ENCODE measurements at places on chromosomes 12 and 14.

GRCh38 chr12:70645494-70646317, 8.5 kb upstream of the PTPRB start:
- DNase-seq = no peak

- no peak for DNase-seq
Observed at GRCh38 chr12:107377596-107378385, 284.4 kb upstream of the CRY1 start.

DNA sequence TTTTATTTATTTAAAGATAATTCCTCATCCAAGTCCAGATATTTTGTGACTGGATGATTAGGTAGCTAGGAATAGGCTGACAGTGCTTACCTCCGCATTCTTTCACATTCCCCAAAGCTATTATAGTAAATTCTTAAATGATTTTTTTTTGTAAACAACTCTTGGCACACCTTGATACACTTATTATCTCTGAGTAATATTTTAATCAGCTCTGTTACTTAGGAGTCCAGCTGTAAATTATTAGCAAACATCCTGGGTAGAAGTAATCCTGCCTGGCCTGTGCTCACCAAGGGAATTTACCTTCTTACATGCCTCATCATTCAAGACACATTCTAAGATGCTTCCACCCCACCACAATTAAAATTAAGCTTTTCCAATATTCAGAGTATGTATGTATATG, 186.1 kb downstream of the SLC2A13 start:
- no peak for DNase-seq

DNA sequence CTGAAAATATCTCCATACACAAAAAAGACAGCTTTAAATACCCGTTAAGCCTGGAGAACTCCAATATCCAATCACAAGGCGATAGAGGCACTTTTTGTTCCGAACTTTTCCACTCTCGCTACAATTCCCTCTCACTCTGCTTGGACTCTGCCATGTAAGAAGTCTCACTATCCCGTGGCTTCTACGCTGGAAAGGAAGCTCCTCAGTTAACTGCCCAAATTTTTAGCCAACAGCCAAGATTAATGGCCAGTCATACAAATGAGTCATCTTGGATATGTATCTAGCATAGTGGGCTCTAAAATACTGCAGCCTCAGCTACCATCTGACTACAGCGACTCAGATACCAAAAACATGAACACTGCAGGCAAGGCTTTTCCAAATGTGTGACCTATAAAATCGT, 45.5 kb upstream of the RERGL start:
- DNase-seq = no peak

DNA sequence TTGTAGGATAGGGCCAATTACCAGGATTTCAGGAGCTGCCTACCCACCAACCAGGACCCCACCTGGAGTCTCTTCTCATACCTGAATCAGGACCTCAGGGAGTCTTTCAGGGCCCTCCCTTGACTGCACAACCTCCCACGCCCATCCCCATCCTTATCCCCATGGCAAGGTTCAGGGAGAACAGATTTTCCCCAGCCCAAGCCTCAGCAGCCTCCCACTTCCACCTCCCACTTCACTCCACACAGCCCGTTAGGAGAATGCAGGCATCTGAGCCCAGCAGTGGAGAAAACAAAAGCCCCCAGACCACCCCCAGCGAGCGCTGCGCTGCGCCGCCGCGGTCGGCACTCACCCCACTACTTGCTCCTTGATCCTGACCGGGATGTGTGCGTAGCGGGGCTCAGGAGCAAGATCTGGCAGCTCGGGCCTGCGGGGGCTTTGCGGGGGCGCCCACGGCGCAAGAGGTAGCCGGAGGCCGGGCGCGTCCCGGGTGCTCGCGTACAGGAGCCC, 1.4 kb downstream of the B4GALNT1 start:
- no peak for DNase-seq

DNA sequence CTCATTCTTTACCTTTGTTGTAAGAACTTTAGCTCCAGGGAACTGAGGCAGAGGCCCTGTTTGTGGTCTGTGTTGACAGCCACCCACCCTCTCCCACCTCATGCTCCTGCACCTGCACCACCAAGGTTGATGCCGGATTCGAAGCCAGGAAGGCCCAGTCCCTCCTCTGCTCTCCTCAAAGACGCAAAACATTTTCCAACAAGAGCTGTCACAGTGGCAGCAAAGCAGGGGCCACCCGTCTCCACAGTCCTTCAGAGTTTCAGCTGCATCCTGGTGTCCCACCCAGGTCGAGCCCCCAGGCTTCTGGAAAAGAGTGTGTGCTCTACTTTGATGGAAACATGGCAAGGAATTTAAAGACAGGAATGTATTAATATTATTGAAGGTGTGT, 37.4 kb downstream of the MMAB start:
- no peak for DNase-seq

DNA sequence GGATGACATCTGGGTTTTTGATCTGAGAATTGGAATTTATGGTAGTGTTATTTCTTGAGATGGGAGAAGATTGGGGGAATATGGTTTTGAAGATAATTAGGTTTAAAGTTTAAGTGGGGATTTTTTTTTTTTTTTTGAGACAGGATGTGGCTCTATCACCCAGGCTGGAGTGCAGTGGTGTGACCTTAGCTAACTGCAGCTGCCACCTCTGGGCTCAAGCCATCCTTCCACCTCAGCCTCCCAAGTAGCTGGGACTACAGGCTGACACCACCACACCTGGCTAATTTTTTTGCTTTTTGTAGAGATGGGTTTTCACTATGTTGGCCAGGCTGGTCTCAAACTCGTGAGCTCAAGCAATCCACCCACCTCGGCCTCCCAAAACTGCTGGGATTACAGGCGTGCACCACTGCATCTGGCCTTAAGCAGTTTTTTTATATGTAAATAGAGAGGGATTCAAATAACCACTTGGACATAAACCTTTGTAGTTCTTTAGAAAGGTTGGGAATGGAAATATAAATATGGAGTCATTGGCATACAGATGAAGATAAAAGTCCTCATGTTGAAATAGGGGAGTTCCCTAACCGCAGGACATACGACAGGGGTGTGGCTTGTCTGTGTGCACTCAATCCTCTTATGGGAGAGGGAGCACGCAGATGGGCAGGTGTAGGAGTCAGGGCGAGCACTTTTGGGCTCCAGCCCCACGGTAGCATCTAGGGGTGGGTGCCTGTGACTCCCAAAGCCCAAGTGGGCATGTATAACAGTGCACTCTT, 4.7 kb downstream of the LIN52 start:
- no peak for DNase-seq

DNA sequence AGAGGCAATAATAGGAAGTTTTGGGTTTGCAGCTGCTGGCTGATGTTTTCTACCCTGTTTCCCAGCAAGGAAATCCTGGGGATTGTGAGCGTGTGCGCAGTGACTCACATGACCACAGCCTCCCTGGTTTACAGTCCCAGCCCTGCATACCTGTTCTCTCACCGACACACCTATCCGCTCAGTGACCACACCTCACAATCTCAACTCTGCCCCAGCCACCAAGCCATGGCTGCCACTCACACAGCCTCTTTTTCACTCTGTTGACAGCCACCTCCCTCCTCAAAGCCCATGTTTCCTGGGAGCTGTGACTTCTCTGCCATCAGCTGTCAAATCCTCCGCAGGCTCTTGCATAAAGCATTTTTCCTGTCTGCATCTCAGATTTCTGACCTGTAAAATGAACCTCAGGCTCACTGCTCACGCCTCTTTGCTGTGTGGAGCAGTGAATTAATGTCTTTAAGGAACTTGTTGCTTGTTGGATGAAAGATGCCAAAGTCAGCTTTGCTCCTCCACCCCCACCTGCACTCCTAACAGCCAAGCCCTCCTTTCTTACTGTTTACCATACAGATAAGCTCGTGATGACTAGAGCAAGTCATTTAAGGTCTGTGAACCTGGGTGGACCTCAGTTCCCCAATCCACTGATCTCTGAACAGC, 43.5 kb downstream of the B4GALNT3 start:
- no peak for DNase-seq

- DNase-seq = no peak
Observed at GRCh38 chr12:109482491-109482890, 5.1 kb downstream of the UBE3B start.

DNA sequence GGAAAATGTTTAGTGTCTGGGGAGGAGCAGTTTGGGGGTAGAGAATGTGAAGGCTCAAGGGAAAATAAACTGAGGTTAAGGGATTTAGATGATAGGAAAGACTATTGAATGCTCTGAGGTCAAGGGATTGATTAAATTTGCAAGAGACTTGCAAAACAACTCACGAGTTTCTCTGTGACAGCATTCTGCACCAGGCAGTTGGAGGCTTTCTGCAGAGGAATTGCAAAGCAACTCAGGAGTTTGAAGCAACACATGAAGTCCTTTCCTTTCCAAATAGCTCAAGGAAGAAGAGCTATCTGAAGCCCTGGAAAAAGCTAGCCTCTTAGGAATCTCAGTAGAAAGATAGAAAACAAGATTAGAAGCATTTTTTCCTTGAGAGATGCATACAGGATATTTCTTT, 23.9 kb downstream of the SLC7A8 start:
- DNase-seq = no peak

GRCh38 chr12:77553976-77554619, 276.6 kb upstream of the NAV3 start:
- DNase-seq = no peak

DNA sequence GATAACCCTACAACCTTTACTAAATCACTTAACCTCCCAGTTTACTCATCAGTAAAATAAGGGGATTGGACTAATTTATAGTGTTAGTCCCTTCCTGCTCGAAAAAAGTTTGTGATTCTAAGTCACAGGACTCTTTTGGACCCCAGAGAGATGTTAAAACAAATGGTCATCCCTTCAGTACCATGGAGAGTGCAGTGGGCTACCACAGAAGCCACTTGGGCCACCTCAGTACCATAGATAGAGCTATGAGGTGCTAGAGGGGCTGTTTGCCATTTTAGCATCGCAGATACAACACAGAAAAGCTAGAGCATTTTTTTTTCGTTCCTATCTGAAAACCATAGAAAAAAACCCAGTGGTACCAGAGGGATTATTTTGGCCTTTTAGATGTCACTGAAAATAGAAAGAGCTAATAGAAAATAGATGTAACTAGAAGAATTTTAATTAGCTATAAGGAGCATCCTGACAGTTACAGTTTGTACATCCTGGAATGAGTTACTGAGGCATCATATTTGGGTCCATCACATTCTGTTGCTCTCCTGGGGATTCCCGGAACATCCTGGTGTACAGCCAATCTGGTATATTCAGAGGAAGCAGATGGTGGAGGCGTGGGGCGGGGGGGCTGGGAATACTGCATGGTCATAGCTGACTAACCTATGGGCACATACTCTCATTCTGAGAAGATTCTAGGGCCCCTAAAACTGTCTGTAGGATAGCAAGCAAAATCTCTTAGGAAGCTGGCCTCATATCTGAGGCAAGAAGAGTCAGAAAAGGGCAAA, 2.8 kb downstream of the ZNF219 start:
- no peak for DNase-seq

DNA sequence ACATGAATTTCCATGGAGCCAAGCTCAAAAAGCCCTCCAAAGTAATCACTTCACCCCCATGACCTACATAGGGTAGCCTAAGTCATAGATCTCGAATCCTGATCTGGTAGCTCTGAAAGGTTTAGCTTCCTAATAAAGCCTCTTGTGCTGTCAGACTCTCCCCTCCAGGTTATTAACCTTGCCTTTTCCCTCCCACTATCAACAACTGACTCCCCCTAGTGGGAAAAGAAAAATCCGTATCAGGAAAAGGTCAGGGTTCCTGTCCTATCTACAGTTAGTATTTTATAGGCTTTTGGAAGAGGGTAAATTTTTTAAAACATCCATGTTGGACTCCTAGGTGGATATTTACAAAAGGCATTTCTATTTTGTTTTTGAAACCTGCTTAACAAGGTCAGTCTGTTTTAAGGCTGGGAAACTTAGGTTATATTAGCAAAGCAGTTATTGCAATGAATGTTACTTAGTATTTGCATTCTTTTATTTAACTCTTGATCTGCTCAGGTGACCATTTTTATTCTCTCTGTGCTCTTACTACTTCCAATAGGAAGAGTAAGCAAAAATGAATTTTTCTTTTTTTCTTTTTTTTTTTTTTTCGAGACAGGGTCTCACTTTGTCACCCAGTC, 8.0 kb downstream of the YY1 start:
- DNase-seq = no peak

DNA sequence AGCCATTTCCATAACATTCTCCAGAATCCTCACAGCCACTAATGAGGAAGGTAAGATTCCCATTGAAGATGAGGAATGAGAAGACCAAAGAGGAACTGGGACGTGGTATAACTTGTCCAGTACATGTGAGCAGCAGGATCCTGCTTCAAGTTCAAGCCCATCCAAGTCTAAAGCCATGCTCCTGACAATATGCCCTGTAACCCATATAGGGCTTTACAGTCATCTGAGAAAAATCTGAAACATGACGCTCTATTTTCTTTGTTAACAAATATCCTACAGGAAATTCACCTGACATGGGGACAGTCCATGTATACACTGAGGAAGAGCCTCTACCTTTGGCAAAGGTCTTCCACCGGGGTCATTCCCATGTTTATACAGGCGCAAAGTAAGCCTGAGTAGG, 3.1 kb upstream of the ACTR6 start:
- DNase-seq = no peak

GRCh38 chr12:53483225-53483978, 15.9 kb downstream of the MAP3K12 start:
- DNase-seq = no peak

GRCh38 chr14:30064454-30064853, 136.8 kb upstream of the PRKD1 start:
- DNase-seq = no peak

GRCh38 chr14:77180726-77181602, 634 bp upstream of the TMEM63C start:
- no peak for DNase-seq

GRCh38 chr14:95305145-95305544, 14.6 kb downstream of the CLMN start:
- no peak for DNase-seq

- DNase-seq = no peak
Observed at GRCh38 chr14:100313464-100314230, 7.4 kb upstream of the SLC25A29 start.

GRCh38 chr12:92136965-92137721, 8.5 kb downstream of the BTG1 start:
- DNase-seq = no peak

DNA sequence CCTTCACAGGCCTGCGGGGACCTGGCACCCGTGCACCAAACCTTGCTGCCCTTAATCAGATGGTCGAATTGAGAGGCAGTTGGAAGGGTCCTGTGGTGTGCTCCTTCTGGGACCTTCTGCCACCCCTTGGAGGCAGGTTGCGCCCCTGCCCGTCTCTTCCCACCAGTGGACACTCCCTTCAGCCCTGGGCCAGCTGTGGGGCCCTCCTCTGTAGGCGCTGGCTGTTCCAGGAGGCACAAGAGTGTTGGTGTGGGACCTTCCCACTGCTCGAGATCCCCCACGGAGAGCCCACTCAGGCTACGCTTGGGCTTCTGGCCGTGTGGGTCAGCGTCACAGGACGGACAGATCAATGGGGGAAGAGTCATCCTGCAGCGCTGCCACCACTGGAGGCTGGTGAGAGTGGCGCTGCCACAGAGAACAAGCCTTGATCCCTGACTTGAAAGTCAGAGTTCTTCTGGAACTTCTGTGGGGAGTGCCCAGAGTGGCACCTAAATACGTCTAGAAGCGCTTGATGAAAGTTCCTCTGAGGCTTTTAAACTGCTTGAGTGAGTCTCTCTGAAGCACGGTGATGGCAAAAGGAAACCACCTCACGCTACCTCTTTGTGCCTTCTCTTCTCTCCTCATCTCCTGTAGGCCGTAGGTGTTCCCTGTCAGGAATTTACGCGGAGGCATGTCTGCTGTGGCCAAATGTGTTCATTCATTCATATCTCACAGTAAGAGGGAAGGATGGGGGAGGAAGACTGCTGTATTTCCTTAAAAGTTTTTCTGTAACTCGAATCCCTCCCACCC, 48.3 kb downstream of the TRAF3 start:
- DNase-seq = no peak

GRCh38 chr12:119547001-119547400, 46.6 kb upstream of the TMEM233 start:
- DNase-seq = no peak

- DNase-seq = no peak
Observed at GRCh38 chr12:57623811-57624390, 9.1 kb downstream of the B4GALNT1 start.

All from stimulated activated CD8-positive, alpha-beta memory T cell treated with anti-CD3 and anti-CD28 coated beads, Interleukin-7, amount 100 ng/mL, for 48 hours (primary cell).